ENCODE measurements at places on chromosomes 3 and 15.

DNA sequence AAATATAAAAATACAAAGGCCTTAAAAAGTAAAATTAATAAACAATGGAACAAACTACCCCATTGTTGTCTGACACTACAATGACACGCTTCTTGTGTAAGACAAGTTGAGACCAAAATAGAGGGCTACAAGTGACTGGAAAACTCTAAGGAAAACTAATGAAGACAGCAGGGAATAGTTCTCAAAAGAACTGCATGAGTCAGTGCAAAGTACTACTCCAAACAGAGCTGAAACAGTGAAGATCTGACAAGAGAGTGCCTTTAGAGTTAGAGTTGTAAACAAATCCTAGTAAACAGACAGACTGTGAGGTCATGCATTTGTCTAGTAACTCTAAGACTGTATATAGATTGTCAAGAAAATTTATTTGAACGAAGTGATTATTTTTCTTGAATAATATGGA, 233.9 kb downstream of the BBX start:
- no peaks in the 10 kb centered on the region for H3K27me3 ChIP-seq
- H3K27ac ChIP-seq = no peak overlapping the region
- no peak for DNase-seq
- H3K36me3 ChIP-seq = peaks cover 62% of the 10 kb centered on the region
- H3K4me3 ChIP-seq = no peak overlapping the region

DNA sequence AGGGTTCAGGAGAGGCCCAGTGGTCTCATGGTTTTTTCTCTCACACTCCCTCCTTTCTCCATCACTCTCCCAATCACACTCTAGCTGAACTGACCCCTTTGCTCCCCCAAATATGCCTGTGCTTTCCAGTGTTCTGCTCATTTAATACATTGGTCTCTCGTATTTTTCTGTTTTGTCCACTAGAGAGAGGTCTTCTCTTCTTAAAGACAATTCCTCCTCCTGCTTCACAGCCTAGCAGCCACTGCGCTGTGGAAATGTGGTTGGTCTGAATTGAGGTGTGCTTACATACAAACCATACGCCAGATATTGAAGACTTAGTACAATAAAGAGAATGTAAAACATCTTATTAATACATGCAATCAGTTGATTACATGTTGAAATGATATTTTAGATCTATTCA, 60.6 kb upstream of the XCR1 start:
- H3K4me1 ChIP-seq = peaks cover 6% of the 10 kb centered on the region
- no peak for DNase-seq
- no peak overlapping the region for H3K27ac ChIP-seq
- no peaks in the 10 kb centered on the region for H3K27me3 ChIP-seq
- no peaks in the 10 kb centered on the region for H3K36me3 ChIP-seq

DNA sequence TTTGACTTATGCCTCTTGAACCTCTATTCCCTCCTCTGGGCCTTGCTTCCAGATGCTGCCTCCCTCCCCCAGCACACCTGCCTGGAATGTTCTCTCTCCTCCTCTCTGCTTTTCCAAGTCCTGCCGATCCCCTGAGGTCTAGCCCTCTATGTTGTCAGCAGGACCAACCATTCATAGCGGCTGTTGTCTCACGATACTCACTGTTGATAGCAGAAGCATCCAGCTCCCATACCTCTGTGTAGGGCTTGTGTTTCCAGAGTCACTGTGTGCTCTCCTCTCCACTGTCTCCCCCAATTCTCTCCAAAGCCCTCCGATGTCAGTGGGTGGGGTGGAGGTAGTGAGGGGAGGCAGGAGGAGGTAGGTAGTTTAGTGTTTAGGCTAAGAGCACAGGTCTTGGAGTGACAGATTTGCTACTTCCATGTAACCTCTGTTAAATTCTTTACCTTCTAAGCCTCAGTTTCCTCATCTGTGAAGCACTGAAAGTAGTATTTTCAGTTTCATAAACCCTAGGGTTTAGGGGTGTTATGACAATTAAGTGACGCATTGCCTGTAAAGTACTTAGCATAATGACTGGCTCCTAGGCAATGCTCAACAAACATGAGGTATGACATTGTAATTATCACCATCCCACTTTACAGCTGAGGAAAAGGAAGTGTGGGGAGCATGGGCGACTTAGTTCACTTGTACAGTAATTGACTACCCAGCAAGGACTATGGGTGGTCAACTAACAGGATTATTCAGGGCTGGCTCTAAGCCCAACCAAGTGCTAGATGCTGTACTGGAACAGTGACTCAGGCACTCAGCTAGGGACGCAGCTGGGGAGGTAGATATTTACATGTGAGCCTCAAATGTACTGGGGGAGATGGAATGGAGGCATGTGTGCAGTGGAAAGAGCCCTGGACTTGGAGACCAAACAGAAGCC, 122.8 kb downstream of the CACNA1D start:
- H3K27ac ChIP-seq = no peak overlapping the region
- H3K4me1 ChIP-seq = no peaks in the 10 kb centered on the region
- H3K4me3 ChIP-seq = no peak overlapping the region
- H3K36me3 ChIP-seq = no peaks in the 10 kb centered on the region

DNA sequence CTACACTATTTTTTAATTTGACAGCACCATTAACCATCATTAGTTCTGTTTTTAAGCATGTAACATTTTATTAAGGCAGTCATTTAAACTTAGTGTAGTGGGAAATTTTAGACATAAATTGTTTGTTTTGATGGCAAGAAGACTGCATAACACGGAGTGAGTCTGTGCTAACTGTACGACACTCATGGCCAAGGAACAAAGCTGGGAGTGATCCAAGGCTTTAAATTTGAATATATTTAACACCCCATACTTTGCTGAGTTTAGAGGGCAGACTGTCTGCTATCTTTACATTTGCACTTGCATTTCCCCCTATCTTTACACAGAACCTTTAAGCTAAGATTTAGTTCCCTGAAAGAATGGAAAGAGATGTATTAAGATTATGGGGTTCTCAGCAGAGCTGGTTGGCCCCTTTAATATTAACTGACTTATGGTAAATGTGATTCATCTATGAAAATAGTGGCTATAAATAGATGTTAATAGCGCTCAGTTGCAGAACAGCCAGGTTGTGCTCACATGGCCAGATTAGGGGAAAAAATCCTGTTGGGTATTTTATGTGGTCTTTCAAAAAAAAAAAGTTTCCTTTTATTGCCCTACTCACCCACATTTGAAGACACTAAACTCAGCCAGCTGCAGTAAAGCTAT, 120.7 kb downstream of the CMSS1 start:
- H3K36me3 ChIP-seq = peaks cover 8% of the 10 kb centered on the region
- DNase-seq = no peak
- no peaks in the 10 kb centered on the region for H3K27me3 ChIP-seq
- no peak overlapping the region for H3K4me3 ChIP-seq
- no peak overlapping the region for H3K27ac ChIP-seq

- DNase-seq = no peak
- no peaks in the 10 kb centered on the region for H3K36me3 ChIP-seq
- no peak overlapping the region for H3K4me3 ChIP-seq
These were observed 20.5 kb downstream of the FAM240A start for GRCh38 chr3:46632792-46633191.

DNA sequence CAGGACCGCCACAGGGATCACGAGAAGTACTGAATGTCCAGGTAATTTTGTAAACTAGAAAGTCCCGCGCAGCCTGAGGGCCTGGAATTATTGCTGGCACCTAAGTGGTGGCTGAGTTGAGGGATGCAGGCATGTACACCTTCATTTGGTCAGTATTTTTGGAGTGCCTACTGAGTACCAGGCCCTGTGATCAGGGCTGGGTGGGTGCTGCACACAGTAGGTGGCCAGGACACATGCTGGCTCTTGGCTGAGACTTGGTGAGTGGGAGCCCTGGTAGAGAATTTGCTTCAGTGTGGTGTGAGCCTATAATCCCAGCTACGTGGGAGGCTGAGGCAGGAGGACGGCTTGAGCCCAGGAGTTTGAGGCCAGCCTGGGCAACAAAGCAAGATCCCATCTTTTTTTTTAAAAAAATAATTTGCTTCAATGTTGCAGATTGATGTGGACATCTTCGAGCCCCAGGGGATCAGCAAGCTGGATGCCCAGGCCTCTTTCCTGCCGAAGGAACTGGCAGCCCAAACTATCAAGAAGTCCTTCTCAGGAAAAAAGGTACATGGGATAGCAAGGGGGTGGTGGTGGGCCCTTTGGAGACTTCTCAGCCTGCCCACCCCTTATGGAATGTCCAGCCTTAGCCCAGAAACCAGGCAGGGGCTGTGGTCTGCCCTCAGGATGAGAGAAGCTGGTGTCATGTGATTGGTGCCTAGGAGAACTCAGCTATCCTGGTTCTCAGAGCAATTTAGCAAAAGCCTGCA, 2.6 kb downstream of the ITIH1 start:
- no peaks in the 10 kb centered on the region for H3K27me3 ChIP-seq
- H3K4me3 ChIP-seq = no peak overlapping the region
- H3K27ac ChIP-seq = peak overlapping the region; percentile 69
- no peak for DNase-seq

DNA sequence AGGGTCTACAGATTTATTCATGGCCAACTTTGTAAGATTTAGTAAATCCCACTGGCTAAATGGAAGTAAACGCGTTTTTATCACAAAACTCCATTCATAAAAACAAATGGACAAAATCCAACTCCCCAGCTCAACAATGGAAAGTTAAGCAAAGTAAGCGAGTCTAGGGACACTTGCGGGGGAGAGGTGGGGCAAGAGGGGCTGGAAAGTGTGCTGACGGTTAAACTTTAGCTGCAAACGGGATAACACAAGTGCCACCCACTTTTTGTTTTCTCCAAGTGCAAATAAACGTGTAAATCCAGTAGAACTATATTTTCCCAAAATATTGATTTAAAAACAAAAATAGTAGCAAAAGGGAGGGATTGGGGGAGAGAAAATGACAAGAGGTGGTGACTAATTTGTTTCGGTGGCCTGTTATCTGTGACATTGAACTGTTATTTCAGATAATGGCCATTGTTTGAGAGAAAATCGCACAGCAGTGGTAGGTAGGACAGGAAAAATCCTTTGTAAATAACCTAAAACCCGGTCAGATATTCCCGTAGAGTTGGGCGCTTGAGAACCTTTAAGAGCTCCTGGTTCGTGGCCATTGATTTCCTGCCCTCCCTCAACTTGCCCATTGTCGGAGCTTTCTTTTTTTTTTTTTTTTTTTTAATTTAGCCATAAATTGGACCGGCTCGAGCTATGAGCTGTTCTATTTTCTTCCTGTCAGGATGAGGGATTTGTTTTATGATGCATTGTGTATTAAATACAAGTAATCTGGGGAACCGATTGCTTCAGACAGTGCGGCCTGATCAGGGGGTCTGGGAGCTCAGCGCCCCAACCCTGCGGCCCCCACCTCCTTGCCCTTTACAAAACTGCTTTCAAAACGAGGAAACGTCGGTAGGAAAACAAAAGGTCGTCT, 514.8 kb downstream of the MECOM start:
- H3K27me3 ChIP-seq = peaks cover 69% of the 10 kb centered on the region
- H3K36me3 ChIP-seq = no peaks in the 10 kb centered on the region
- peak overlapping the region; percentile 29 for H3K27ac ChIP-seq
- H3K4me1 ChIP-seq = peaks cover 31% of the 10 kb centered on the region
- H3K4me3 ChIP-seq = peak overlapping the region; percentile 50

DNA sequence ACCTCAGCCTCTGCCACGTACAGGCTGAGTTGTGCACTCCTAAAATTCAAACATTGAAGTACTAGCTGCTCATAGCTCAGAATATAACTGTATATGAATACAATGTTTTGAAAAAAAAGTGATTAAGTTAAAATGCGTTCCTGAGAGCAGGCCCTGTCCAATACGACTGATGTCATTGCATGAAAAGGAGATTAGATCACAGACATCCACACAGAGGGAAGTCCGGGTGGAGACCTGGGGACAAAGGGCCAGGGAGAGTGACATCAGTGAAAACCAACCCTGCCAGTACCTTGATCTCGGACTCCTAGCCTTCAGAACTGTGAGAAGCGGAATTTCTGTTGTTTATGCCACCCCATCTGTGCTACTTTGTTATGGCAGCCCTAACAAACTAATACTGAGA, 311.4 kb upstream of the NR2F2 start:
- no peaks in the 10 kb centered on the region for H3K4me1 ChIP-seq
- no peak overlapping the region for H3K27ac ChIP-seq
- no peak for DNase-seq
- H3K27me3 ChIP-seq = peaks cover 26% of the 10 kb centered on the region
- H3K36me3 ChIP-seq = no peaks in the 10 kb centered on the region

DNA sequence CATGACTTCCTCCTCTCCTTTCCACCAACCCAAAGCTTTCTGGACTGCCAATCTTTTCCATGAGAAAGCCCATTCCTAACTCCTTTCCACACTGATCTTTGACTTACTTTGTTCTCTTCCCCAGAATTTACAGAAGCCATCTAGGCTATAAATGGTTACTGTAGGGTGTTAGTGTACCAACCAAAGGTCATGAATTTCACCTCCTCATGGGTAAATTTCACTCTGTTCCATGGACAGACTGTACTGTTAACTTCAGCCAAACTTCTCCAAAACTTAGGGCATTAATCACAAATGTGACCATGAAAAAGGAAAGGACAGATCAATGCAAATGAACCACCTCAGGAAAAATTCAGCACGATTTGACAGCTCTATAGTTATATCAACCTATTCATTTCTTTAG, 54.9 kb downstream of the ATOSA start:
- DNase-seq = no peak
- peaks cover 2% of the 10 kb centered on the region for H3K4me1 ChIP-seq
- peaks cover 10% of the 10 kb centered on the region for H3K36me3 ChIP-seq
- no peaks in the 10 kb centered on the region for H3K27me3 ChIP-seq
- no peak overlapping the region for H3K4me3 ChIP-seq
- H3K27ac ChIP-seq = no peak overlapping the region

- no peaks in the 10 kb centered on the region for H3K27me3 ChIP-seq
- no peak overlapping the region for H3K27ac ChIP-seq
- no peak overlapping the region for H3K4me3 ChIP-seq
- no peaks in the 10 kb centered on the region for H3K4me1 ChIP-seq
- DNase-seq = no peak
These were observed 21.8 kb upstream of the POU1F1 start for GRCh38 chr3:87298111-87298718.

- no peaks in the 10 kb centered on the region for H3K36me3 ChIP-seq
- DNase-seq = no peak
- no peak overlapping the region for H3K4me3 ChIP-seq
- no peaks in the 10 kb centered on the region for H3K4me1 ChIP-seq
These were observed 45.3 kb upstream of the SLCO2A1 start for GRCh38 chr3:134074790-134075567.

DNA sequence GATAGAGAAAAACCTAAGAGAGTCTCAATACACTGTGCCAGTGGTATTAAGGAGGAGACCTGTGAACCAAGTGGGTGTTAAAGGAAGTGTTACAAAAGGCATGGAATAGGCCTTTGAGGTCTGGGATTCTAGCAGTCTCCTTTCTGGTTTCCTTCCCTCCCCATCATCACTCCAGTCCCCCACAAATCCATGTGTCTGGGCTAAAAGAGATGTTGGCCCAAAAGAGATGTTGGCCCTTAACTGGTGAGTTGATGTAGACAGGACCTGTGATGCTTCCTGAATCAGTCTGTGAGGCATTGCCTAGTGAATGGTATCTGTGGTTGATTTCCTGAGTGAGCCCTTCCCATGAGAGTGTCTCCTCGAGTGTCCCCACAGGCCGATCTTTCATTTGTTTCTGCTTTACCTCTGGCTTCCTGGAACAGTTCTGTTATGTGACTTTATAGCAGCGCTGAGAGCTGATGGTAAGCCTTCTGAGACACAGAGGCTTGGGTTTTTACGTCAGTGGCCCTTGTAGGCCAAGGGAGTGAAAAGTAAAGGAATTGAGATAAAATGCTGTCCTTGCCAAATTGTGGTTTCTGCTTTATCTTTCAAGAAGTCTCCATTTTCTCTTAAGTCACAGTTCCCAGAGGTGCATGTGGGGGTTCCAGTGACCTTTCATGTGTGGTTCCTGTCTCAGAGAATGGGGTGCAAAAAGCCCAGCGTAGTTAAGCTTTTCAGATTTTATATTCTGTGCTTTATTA, 87.8 kb downstream of the KLHL25 start:
- peak overlapping the region; percentile 99 for H3K27ac ChIP-seq
- H3K4me1 ChIP-seq = peaks cover 78% of the 10 kb centered on the region
- peaks cover 5% of the 10 kb centered on the region for H3K36me3 ChIP-seq
- H3K4me3 ChIP-seq = peak overlapping the region; percentile 87
- peak; percentile 62 for DNase-seq
- no peaks in the 10 kb centered on the region for H3K27me3 ChIP-seq
